ENCODE measurements at places on chromosomes 1 and 21.
A peak's percentile ranks its signal among the peaks of the same experiment; 100 is the strongest.

DNA sequence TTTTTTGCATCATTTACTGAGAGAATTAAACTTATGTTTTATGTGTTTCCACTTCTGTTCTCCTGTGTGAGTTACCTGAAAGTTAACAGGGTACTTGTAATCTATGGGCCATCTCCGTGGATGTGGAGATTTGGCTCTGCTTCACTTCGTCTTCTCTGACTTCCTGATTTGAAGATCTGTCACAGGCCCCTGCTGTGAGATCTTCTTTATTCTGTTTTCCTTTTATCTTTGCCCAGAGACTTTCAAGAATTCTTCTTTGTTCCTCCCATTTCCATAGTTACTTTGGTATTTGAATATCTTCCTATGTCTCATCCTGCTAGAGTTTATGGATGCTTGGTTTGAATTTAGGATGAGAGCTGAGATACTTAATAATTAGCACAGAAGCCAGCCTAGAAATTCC lies 35.4 kb upstream of the PKN2 start:
- DNase-seq = no peak

DNA sequence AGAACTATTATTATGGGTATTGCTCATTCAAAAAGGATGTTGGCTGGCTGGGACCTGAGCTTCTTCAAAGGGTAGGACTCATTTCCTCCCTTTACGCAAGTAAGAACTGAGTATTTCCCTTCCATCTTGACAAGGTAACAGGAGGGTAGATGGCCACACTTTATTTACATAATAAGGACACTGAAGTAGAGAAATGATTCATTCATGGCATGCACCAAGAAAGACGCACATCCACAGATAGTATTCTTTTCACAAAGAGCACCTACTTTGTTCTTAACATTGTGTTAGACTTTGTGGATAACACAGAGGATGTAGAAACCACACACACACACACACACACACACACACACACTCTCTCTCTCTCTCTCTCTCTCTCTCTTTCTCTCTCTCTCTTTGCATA lies 82.9 kb downstream of the FAM78B start:
- DNase-seq = no peak

DNA sequence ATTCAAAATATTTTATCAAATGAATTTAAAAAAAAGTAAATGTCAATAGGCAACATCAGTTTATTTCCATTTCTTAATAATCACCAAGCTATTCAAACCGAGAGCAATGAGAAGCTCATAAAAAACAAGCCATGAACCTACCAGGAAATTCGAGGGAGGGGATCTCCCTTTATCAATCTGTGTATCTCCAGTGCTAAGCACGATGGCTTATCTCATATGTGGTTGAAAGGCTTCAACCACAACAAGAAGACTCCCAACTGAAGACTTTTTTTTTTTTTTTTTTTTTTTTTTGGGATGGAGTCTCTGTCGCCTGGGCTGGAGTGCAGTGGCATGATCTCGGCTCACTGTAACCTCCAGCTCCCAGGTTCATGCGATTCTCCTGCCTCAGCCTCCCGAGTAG lies 833.3 kb downstream of the USP25 start:
- no peak for DNase-seq

DNA sequence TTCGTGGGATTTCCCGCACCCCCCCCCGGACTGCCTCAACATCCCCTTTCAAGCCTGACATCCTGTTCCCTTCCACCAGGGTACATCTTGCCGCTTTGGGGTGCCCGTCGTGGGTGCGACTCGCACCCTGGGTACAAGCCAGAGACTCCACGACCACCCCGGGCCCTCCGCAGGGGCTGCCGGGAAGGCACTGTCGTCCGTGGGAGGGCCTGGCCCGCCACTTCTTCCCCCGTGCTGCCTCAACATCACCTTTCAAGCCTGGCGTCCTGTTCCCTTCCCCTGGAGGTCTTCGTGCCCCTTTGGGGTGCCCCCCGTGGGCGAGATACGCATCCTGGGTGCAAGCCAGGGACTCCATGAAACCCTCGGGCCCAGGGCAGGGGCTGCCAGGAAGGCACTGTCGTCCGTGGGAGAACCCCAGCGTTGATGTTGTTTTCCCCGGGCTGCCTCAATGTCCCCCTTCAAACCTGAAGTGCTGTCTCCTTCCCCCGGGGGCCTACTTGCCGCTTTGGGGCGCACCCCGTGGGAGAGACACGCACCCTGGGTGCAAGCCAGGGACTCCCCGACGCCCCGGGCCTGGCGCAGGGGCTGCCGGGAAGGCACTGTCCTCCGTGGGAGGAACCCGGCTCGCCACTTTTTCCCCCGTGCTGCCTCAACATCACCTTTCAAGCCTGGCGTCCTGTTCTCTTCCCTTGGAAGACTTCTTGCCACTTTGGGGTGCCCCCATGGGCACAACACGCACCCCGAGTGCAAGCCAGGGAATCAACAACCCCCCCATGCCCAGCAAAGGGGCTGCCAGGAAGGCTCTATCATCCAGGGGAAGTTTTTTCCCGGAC lies 138.6 kb downstream of the LIPI start:
- no peak for DNase-seq

DNA sequence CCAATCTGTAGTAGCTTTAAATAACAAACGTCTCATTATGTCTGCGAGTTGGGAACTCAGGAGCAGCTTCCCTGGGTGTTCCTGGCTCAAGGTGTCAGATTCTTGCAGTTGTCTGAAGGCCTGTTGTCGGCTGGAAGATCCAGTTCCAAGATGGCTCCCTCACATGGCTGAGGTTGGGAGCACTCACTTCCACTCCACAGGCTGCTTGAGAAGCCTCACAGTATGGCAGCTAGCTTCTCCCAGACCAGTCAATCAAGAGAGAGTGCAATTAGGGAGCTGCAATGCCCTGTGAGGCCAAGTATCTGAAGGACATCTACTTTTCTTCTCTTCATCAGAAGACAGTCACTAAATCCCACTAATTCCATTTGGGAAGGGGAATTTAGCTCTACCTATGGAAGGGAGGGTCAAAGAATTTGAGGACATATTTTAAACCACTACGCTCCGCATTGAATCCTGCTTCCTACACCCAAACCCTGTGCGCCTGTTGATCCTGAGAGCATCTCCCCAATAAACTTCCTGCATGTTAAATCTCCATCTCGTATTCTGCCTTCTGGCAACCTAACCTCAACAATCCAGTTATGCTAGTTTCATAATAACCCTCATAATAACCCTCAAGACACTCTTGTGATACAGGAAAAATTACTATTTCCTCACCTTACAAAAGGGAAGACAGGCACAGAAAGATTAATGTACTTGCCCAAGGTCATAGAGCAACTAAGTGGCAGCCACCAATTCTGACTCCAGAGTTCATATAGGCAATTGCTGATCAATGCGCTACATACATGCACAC lies 3.6 kb upstream of the VPS26C start:
- no peak for DNase-seq

DNA sequence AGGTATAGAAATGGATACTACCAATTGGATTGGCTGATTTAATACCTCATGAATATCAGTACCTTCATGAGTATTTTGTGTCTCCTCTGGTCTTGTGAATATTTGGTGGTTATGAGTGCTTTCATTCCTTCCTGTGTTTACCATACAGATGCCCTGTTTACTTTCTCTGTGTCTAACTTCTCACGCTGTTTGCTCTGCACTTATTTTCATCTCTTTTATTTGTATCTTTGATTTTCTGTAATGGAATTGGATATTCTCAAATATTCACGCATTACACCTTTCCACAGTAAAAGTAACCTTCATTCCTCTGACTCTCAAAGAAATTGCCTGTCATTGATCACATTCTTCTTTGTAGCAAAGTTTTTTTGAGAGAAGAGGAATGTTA lies 16.8 kb downstream of the CNST start:
- no peak for DNase-seq

GRCh38 chr1:162882248-162882674 lies 21.3 kb upstream of the CCDC190 start:
- DNase-seq = no peak

GRCh38 chr1:151964510-151964909 lies 29.1 kb downstream of the S100A10 start:
- DNase-seq = no peak

- no peak for DNase-seq
These were observed 51.8 kb upstream of the COL18A1 start for GRCh38 chr21:45353200-45353599.

GRCh38 chr1:205102404-205102803 lies 18.1 kb upstream of the TMEM81 start:
- DNase-seq = no peak

- peak; percentile 66 for DNase-seq
These were observed 49.9 kb upstream of the GUCA2A start for GRCh38 chr1:42214447-42214871.

DNA sequence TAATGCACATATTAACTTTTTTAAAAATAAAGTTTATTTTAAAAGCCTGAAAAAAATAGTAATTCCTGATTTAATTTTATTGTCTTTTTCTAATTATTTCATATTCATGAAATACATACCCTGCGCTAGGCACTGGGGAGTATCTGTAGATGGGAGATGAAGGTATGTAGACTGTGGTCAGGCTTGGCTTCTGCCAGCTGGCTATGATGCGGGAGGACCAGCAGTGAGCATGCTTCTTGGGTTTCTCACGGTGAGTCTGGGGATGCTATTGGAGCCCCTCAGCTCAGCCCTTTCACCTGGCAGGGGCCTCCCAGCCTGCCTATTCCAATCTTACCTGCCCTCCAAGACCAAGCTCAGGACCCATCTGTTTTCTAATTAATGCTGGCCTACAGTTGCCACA lies 138.4 kb downstream of the NOS1AP start:
- no peak for DNase-seq

DNA sequence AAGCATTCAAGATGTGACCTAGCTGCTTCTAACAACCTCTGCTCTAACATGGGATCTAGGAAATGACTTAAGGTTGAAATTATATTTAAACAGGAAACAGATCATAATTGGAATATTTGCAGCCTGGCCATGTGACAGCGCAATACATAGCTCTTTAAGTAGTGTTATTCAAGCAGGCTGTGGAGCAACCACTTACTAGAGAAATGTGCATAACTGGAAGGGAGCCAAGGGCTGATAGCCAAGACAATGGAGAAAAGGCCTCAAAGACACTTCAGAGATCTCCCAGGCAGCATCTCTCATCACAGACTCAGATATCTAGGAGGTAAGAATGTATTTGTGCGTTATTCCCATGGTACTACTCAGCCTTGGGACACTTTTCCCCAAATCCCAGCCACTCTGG lies 823.0 kb upstream of the PRMT6 start:
- DNase-seq = no peak

DNA sequence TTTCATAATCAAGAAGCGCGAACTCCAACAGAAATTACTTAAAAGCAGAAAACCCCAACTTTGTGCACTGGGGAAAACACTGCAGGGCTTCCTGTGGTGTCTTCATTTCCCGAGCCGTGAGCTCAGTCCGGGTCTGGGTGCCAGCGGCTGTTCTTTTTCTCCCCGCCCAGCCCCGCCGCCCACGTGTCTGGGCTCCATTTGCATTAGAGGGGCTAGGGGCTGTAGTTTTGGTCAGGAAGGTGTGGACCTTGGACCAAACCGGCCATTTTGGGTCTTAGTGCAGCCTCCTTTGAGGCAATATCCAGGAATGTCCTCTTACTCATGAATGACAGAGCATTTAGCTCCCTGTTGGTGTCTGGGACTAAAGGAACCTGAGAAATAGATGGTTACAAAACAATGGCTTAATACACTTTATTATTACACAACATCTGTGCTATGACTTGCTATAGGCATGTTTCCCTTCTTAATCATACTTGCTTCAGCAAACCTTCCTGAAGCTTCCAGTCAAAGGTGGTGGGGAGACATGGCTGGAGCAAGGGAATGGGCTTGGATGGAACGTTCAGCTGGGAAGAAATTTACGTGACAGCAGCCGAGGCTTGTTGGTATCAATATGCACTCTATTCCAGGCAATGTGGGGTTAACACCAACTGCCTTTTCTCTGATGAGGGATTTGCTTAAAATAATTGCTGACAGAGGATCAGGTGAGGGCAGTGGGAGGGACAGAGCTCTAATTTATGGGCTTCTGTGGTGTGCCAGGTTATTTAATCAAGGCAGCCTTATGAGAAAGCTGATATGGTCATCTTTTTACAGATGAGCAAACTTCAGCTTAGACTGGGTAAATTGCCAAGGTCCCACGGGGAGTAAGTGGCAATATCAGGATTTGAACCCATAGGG lies 1.1 kb downstream of the AGTRAP start:
- peak; percentile 79 for DNase-seq

- peak; percentile 2 for DNase-seq
These were observed 9.0 kb downstream of the CD2 start for GRCh38 chr1:116763116-116763786.

DNA sequence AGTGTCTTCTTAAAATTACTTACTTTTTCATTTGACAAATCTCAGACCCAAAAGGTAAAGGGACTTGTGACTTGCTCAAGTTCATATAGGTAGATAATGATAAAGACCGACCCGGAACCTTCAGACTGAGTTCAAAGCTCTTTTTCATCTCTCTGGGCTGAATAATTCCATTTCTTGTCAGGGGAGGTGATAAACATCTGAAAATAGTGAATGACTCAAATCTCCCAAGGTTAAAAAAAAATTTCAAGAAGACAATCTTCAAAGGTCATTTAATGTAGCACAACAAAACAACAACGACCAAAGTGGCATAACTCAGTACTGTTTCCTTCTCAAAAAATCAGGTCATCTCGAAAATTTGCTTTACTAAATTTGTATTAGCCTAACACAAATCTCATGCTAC lies 20.6 kb downstream of the LUZP1 start:
- no peak for DNase-seq

GRCh38 chr1:185463011-185463410 lies 146.0 kb upstream of the IVNS1ABP start:
- no peak for DNase-seq
